ENCODE measurements at places on chromosomes 16 and 17. TPM values are rescaled to one million over a fixed set of nuclear protein-coding genes. Genes with fewer than 3 reads are reported as not detected.

Gene MARVELD3
- total RNA-seq: not detected

Gene PPP1R1B
- not detected for total RNA-seq

Gene NOL3
- total RNA-seq: 18.2 TPM

Gene OR1F1
- not detected for total RNA-seq

Gene KRT15
- 6.6 TPM for total RNA-seq

Gene FGF11
- total RNA-seq: not detected

Gene TTYH2
- total RNA-seq: 1.2 TPM

Gene CLEC19A
- total RNA-seq: not detected

Gene SALL1
- 9.8 TPM for total RNA-seq

Gene FBXW10B
- total RNA-seq: 0.63 TPM

Gene ZG16
- not detected for total RNA-seq

Gene OGFOD1
- 78.6 TPM for total RNA-seq

Gene SKAP1
- not detected for total RNA-seq

Gene KRT34
- total RNA-seq: 67.3 TPM

Gene MYH8
- total RNA-seq: not detected

Gene FAM222B
- total RNA-seq: 18.2 TPM

Gene OR4D2
- total RNA-seq: not detected

Gene WDR45B
- total RNA-seq: 72.3 TPM
